GM20000 (cell line): ENCODE measurements at places on chromosomes 1 and 21.

- no peak for DNase-seq
Measured at GRCh38 chr1:40130892-40131291, 30.3 kb upstream of the RLF start.

GRCh38 chr1:213164561-213164960 lies 113.5 kb downstream of the RPS6KC1 start:
- no peak for DNase-seq

GRCh38 chr1:245054507-245055270 lies 100.1 kb upstream of the KIF26B start:
- DNase-seq: no peak

- DNase-seq: peak; percentile 42
Measured at GRCh38 chr1:172089768-172090510, 248.6 kb downstream of the DNM3 start.
